ENCODE measurements at places on chromosomes 1 and 21. TPM values are rescaled to one million over a fixed set of nuclear protein-coding genes. Genes with fewer than 3 reads are reported as not detected.

RAB7B gene
- total RNA-seq: not detected

DNA sequence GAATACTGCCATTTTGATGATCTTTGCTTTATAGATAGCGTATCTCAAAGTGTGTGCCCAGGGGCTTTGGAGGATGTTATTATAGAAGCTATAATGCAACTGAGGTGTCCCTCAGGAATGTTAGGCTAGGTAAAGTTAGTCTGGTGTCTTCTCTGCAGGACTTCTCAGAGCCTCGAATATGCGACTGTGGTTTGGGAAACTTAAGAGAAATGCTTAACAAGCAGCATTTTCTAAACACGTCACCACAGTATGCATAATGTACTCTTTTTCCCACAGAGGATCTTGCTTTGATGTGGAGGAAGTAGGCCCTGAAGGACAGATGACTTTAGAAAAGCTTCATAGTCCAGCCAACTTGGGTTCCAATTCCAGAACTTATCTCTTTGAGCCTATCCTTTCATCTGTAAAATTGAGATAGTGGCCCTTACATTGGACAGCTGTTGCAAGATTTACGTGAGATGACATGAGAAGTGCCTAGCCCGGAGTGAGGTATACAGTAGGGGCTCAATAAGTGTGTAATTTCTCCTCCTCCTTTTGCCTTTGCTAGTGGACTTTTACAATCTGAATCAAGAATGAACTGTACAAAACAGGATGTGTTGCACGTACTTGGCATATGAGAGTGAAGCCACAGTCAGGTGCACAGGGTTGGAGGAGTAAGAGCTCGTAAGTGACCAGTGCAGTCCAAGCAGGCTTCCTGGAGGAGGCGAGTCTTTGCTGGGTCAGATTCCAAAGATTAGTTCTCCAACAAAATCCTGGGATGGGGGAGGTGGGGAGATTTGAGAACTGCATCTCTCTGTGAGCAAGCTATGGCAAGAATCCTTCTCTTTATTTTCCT, 29.7 kb upstream of the TRABD2B start:
- no peak for DNase-seq
- no peak overlapping the region for H3K4me3 ChIP-seq
- H3K27me3 ChIP-seq: no peaks in the 10 kb centered on the region
- H3K27ac ChIP-seq: no peak overlapping the region

DNA sequence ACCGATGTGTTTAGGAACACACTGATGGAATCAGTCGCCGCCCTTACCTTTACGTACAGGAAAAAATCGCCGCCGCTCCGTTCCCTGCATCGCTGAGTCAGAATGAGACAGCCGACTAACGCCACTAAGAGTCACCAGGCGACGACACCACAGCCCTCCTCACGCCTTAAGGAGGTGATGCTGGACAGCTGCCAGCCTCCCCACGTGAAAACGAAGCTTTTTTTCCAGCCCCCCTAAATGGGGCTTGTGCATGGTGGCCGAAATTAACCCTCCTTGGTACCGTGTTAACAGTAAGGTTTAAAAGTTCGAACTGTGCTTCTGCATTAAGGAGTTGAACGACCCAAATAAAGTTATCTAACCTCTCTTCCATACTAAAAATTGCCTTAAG, 511 bp downstream of the DNTTIP2 start:
- peaks cover 38% of the 10 kb centered on the region for H3K36me3 ChIP-seq
- DNase-seq: peak; percentile 85

EPHA10 gene
- not detected for total RNA-seq

CDCA8 gene
- 3.3 TPM for total RNA-seq

DIO1 gene
- not detected for total RNA-seq

- H3K4me3 ChIP-seq: no peak overlapping the region
- no peaks in the 10 kb centered on the region for H3K36me3 ChIP-seq
- H3K27me3 ChIP-seq: no peaks in the 10 kb centered on the region
Observed at GRCh38 chr1:41073971-41074370, 52.4 kb upstream of the SLFNL1 start.

DNA sequence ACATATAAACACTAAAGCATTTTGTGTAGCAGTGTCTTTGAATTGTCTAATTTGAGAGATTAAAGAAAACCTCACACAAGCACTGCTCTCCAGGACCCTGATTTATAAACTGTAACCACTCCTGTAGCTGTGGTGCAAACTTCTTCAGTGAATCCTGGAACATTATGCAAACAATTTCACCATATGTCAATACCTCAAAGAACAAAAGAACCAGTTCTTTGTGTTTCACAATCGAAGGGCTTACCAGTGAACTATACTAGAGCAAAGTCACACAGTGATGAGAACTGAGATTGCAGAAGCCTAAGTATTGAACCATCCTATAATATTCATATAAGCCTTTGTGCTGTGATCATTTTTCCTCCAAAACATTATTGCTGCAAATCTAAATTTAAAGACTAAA, 21.5 kb downstream of the DPH5 start:
- DNase-seq: no peak
- H3K27me3 ChIP-seq: no peaks in the 10 kb centered on the region
- no peak overlapping the region for H3K27ac ChIP-seq

Data from natural killer cell (primary cell).